GM18507 (cell line): ENCODE measurements at places on chromosomes 4 and X.

GRCh38 chrX:2664502-2664901, 26.6 kb upstream of the CD99 start:
- no peak for DNase-seq

- no peak for DNase-seq
Observed at GRCh38 chr4:88706574-88706973, 8.9 kb upstream of the NAP1L5 start.

DNA sequence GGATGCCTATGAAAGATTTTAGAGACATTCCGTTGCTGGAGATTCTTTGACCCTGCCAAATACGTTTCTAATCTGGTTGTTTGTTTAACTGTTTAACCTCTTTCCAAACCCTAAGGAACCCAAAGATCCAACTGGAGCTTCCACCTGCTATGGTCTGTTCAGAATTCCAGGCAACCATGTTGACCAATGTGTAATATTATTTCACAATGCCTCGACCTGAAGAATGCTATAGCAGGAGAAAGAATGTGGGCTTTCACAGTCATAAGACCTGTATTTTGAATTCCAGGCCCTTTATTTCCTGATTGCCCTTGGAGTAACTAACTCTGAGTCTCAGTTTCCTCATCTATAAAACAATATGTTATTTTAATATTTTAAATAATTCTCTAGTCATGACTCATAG, 90.8 kb downstream of the COL25A1 start:
- no peak for DNase-seq

DNA sequence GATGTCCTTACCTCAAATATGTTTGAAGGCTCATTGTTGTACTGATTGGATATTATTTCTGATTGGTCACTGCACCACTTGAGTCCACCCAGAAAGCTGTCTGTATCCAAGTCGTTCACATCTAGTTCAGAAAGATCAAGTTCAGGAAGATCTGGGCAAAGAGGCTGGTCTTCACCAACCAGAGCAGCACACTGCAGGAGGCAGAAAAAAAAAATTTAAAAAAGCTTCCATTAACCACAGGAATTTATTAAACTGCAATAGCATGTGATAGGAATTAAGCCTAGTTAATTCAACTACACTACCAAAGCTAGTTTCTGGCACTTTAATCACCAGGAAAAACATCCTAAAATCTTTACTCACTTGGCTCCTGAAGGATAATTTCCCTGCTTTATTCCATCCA, 5.1 kb downstream of the PPARGC1A start:
- DNase-seq, result no peak

DNA sequence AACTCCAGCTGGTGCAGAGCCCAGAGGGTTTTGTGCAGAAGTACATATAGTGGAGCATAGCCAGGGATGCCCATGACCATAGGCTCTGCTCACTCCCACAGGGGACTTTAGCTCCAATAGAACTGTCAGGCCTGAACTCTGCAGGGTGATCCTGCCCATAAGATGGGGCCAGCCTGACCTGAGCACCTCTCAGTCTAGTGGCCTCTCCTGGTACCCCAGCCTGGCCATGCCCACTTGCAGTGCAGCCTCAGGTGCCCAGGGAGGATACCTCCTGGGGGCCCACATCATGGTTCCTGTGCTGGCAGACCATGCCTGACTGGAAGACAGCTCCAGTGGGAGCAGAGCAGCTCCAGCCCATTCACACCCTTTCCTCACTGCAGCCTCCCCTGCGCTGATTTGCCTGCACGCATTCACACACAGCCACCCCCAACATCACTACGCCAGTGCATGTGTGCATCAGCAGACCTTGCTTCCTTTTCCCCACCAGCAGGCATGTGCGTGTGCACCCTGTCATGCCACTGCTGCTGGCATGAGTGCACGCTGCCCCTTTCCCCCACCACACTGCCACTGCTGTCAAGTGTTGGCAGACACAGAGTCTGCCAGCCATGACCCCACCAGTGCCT, 53.0 kb upstream of the MMAA start:
- no peak for DNase-seq

DNA sequence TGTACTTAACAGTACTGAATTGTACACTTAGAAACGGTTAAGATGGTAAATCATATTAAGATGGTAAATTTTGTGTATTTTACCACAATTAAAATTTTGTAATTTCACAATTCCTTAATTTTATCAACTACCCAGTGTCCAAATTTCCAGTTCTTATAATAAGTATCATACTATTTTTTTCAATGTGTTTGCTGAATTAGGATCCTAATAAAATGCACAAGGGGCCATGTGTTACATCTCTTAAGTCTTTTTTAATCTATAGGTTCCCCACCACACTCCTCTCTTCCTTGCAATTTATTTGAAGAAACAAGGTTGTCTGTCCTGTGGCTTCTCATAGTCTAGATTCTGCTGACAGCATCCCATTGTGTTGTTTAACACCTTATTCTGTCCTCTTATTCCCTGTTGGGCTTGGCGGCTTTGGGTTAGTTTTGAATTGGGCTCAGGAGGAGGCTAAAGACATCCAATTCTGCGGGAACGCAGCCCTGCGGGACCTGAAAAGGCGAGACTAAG, 533 bp upstream of the SYAP1 start:
- DNase-seq, result no peak

DNA sequence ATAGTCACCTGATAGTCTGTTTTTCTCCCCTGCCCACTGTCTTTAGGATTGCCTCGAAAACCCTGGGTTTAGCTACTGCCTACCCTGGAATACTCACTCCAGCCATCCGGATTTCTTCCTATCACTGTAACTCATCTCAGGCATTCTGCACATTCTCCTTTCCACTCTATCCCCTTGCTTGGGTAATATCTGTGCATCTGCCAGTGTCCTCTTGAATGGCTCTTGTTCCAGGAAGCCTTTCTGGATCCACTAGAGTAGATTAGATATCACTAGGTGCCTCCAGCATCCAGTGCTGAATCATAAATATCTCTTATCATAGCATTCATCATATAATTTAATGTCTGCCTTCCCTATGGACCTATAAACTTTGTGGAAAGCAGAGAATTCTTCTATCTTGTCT, 17.1 kb upstream of the GALNT7 start:
- no peak for DNase-seq

DNA sequence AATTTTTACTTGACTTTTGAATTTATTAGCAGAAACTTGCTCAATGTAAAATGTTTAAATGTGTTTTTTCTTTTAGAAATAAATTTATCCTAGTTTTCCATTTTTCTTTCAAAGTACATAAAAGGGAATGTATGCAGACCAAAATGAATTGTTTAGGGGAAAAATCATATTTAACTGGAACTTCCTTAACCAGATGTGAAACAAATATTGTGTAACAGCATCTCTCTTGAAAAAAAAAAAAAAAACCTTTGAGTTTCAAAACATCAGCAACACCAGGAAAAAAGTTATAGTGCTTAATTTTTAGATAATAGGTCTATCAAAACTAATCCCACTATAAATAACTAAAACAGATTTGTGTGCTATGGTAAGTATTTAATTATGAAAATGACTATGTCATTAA, 14.5 kb upstream of the CCNA2 start:
- DNase-seq, result no peak

DNA sequence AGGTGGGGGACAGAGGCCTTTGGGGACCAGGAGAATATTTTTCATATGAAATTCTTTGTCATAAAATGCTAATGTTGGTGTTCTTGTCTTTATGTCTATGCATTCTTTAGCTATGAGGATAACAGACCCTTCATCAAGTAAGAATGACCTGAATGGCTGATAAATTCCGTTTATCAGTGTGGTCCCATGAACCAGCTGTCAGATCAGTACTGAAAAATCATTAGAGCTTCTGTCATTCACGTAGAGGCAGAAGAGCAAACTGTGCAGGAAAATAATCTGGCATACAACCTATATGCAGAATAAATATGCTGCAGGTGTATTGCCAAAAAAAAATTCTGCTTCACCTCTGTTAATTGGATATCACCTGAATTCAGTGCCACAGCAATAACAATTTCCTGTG, 828.6 kb downstream of the ADGRL3 start:
- DNase-seq, result no peak

GRCh38 chr4:112979881-112980421, 69.5 kb upstream of the ANK2 start:
- no peak for DNase-seq

DNA sequence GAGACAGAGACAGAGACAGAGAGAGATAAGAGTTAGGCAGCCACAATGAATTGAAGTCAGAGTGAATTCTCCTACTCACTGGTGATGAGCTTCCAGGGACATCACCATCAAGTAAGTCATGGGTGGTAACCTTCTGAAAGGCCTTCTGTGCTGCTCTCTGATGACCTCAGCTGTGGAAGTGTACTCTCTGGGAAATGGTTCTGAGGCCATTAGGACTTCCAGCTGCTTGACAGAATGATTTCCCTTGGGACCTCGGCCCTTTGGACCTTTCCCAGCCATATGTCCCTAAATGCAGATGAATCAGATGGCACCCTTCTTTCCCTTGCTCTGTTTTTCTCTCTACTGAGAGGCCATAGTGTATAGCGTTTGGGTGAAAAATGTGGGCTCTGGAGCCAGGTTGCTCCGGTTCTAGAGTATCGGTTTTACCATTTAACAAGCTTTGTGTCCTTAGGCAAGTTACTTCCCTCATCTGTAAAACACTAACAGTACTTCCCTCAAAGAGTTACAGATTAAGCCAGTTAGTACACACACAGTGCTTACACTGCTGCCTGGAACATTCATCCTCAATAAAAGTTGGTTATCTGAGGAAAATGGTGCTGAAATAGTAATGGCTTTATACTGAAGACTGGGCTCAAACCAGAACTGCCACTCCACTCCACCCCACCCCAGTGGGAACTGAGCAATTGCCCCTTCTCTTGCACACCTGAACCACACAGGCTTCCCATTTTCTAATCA, 7.6 kb downstream of the SEPTIN11 start:
- no peak for DNase-seq

DNA sequence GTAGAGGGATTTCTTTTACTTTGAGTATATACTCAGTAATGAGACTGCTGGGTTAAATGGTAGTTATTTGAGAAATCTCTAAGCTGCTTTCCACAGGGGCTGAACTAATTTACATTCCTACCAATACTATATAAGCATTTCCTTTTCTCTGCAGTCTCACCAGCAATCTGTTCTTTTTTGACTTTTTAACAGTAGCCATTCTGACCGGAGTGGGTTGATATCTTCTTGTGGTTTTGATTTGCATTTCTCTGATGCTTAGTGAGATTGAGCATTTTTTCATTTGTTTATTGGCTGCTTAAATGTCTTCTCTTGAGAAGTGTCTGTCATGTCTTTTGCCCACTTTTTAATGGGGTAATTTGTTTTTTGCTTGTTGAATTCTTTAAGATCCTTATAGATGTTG, 43.3 kb downstream of the SPCS3 start:
- DNase-seq, result no peak

GRCh38 chr4:14532436-14532835, 469.8 kb upstream of the CPEB2 start:
- DNase-seq, result no peak

DNA sequence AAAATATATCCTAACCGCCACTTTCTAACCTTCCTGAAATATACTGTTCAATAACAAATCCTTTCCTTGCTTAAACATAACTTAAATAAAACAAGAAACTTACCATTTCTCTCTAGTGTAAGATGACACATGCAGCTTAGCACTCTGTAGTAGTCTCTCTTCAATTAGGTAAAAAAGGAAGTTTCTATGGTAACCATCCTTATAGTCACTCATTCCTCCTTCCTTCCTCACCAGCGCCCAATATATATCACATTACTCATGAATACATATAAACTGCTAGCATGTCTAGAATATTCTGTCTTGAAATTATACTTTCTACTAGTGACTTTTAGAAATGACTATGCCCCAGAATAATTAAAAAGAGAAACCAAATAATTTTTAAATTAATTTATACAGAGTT, 112.2 kb downstream of the SNCA start:
- DNase-seq, result no peak

DNA sequence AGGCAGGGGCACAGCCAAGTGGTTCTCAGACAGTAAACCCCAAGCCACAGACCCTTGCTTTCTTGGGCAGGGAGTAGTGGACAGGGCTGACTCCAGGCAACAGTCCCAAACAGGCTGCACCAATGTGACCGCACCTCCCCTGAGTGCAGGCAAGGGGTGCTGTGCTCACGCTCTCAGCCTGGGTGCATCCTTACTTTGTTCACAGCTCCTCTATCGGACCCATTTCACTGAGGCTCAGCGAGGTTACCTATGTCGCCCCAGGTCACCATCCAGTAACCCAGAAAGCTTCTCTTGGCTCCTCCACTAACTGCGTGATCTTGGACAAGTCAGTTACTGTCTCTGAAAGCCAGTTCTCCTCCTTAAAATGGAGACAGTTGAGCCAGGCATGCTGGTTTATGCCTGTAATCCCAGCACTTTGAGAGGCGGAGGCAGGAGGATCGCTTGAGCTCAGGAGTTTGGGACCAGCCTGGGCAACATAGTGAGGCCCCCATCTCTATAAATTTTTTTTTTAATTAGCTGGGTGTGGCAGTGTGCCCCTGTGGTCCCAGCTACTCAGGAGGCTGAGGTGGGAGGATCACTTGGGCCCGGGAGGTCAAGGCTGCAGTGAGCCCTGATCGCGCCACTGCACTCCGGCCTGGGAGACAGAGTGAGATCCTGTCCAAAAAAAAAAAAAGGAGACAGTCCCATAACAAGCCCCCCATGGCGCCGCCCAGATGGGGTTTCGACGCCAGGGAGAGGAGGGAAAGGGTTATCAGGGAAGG, 823 bp upstream of the MAN2B2 start:
- DNase-seq, result no peak

DNA sequence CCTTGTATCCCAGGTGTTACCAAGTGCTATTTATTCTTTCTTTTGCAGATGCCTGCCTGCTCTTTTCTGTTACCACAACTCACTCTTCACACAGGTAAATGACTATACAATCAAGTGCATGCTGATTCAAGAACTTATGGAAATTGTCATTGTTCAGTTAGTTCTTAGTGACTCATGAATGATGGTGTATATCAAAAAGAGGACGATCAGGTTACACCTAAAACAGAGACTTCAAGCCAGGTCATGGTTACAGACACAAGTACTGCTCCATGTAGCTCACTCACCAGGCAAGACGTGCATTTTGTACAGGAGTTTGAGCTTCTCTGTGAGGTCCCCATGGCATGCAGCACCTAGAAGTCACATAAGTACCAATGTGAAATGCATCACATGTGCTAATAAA, 59.3 kb upstream of the UCP1 start:
- no peak for DNase-seq

- no peak for DNase-seq
Observed at GRCh38 chrX:152136312-152136711, 2.1 kb downstream of the MAGEA10 start.

- DNase-seq, result no peak
Observed at GRCh38 chrX:1398431-1399340, 6.8 kb upstream of the SLC25A6 start.

DNA sequence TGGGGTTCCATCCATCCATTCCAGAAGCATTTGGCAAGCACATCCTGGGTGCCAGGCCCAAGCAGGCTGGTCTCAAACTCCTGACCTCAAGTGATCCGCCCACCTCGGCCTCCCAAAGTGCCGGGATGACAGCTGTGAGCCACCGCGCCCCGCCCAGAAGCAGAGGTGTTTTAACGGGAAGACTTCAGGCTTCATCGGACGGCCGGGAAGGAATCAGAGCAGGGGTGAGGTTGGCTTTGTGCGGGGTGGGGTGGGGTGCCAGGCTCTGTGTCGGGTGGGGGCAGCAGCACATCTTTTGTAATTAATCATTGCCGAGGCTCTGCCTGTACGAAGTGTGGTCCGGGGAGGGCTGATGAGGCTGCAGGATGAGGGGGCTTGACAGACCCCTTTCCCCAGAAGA, 5.1 kb upstream of the SLC25A6 start:
- DNase-seq, result no peak
